ENCODE measurements at places on chromosomes 7 and 10. TPM values are rescaled to one million over a fixed set of nuclear protein-coding genes. Genes with fewer than 3 reads are reported as not detected.

DNA sequence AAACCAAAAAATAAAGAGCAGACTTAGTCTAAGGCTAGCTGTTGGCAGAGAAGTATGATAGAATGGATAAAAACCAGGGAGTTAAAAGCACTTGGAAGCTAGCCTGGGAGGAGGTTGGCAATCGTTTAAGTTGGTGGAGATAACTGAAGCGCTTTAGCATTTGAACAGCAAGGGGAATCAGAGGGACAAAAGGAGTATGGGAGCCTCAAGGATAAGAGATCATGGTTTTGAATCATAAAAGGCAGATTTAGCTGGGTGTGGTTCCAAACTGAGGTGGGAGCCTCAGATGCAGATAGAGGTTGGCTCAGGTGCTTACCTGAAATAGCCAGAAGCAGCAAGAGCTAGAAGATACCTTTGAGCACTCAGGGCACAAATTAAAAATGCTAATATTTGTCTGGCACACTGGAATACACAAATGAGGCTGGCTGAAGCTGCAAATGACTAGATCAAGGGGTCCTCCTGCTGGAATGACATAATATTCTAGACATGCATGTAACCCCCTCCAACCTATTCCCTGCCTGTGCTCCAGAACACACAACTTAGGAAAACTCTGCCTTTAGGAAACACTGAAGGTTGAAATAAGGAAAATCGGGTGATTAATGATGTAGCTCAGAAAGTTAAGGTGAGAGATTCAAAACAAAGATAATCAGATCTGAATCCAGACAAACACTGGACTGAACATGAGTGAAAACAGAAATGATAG is 372.3 kb upstream of the LRRN3 start:
- DNase-seq: no peak

PAOX gene
- polyA plus RNA-seq: 2.8 TPM

GPR15LG gene
- not detected for polyA plus RNA-seq

ZNF273 gene
- polyA plus RNA-seq: 4.4 TPM

GRCh38 chr10:103941801-103942200 is 23.8 kb upstream of the STN1 start:
- DNase-seq: no peak
